ENCODE measurements at places on chromosomes 3 and 15. TPM values are rescaled to one million over a fixed set of nuclear protein-coding genes. Genes with fewer than 3 reads are reported as not detected.

DNA sequence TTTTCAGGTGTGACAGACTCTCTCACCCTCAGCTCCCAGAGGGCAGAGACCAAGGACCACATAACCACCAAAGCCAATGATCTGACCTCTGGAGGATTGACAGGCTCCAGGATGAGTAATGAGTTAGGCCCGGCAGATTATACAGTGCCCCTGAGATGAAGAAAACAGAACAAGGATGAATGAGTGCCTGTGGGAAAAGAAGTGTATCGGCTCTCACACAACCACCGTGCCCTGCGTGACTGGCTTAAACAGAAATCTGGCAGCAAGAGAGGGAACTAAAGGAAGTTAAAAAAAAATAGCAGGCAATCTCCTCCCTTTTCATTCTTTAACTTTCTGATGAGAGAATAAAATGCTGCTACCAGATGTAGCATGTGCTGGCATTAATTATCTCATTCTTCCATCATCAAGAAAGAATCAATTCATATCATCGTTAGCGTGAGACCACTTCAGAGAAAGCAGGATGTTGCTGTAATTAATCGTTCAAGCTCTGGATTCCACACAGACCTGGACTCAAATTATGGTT is 227.5 kb upstream of the COL8A1 start:
- H3K4me3 ChIP-seq: no peak overlapping the region
- no peaks in the 10 kb centered on the region for H3K27me3 ChIP-seq
- no peaks in the 10 kb centered on the region for H3K36me3 ChIP-seq
- no peak overlapping the region for H3K27ac ChIP-seq
- no peaks in the 10 kb centered on the region for H3K4me1 ChIP-seq
- DNase-seq: no peak

- peaks cover 14% of the 10 kb centered on the region for H3K4me1 ChIP-seq
- no peaks in the 10 kb centered on the region for H3K36me3 ChIP-seq
- peaks cover 13% of the 10 kb centered on the region for H3K27me3 ChIP-seq
- peak; percentile 69 for DNase-seq
- no peak overlapping the region for H3K27ac ChIP-seq
Measured at GRCh38 chr3:184523825-184524615, 37.6 kb upstream of the EPHB3 start.

DNA sequence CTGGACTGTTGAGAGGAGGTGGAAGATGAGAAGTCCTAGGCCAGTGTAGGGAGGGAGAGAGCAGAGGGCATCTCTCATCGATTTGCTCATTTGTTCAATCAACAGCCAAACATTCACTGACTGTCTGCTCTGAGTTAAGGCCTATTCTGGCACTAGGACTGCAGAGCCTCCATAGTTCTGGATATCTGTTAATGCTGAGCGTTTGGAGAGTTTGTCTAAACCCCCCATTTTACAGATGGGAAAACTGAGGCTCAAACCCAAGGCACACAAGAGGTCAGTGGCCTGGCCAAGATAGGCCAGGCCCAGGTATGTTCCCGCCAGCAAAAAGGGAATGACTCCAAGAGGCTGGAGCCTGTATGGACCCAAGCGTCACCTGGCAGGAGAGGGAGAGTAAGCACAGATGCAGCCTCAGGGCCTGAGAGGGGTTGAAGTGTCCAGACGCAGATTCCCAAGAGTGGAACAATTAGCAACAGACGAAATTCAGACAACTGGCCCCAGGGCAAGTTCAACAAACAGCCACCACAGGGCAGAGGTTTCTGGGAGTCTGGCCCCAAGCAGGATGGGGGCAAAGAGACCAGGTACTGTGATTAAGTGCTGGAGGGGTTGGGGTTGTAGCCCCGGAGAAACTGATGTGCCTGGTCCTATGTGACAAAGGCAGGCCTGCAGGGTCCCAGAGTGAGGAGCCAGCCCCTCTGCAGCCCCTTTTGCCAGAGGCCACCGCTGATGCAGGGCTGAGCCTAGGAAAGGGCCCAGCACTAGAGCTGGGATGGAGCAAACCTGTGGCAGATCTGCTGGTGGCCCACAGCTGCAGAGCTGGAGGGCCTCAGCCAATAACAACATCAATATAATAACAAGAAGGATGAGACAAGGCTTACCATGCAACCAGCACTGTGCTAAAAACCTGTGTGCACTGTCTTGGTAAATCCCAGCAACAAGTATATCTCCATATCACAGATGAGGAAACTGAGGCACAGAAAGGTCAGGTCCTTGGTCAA is 245.1 kb upstream of the TLE3 start:
- no peak overlapping the region for H3K27ac ChIP-seq
- DNase-seq: no peak
- no peak overlapping the region for H3K4me3 ChIP-seq
- H3K36me3 ChIP-seq: peaks cover 4% of the 10 kb centered on the region
- H3K27me3 ChIP-seq: no peaks in the 10 kb centered on the region

DNA sequence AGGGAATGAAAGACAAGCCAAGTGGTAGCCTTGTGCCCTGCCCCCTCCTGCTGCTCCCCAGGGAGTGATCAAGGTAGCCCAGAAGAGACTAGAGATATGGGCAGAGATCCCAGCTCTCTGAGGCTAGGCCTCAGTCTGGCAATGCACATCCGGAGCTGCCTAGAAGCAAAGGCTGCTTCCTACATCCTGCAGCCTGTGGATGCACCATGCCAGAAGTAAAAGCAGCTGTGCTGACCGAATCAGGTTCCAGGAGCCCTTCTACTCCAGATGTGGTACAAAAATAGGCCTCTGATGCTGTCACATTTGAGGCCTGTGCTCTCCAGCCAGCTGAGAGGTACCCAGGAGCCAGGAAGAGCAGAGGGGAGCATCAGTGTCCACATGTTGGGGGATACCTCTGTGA is 16.0 kb downstream of the TRAIP start:
- H3K27ac ChIP-seq: no peak overlapping the region
- H3K36me3 ChIP-seq: no peaks in the 10 kb centered on the region
- H3K4me1 ChIP-seq: no peaks in the 10 kb centered on the region
- no peak for DNase-seq
- no peaks in the 10 kb centered on the region for H3K27me3 ChIP-seq

- H3K4me3 ChIP-seq: no peak overlapping the region
- no peak for DNase-seq
- H3K27ac ChIP-seq: no peak overlapping the region
- H3K27me3 ChIP-seq: no peaks in the 10 kb centered on the region
- H3K36me3 ChIP-seq: no peaks in the 10 kb centered on the region
Measured at GRCh38 chr15:58081456-58081855, 15.9 kb upstream of the ALDH1A2 start.

DNA sequence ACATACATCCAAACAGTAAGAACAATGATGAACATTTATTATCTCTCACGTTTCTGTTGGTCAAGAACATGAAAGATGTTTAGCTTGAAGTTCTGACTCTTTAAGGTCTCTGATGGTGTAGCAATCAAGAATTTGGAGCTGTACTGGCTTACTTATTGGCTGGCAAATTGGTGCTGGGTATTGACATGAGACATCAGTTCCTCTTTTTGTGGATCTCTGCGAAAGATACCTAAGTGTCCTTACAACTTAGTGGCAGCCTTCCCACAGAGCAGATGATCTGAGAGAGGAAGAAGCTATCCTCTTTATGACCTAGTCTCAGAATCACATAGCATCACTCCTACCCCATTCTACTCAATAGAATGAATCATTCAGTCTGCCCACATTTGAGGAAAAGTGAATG is 309.8 kb upstream of the DCBLD2 start:
- no peaks in the 10 kb centered on the region for H3K36me3 ChIP-seq
- H3K4me3 ChIP-seq: no peak overlapping the region
- no peak for DNase-seq
- no peaks in the 10 kb centered on the region for H3K4me1 ChIP-seq
- no peaks in the 10 kb centered on the region for H3K27me3 ChIP-seq
- no peak overlapping the region for H3K27ac ChIP-seq

GRCh38 chr3:10380906-10381305 is 60.0 kb upstream of the SEC13 start:
- no peak overlapping the region for H3K27ac ChIP-seq
- peak; percentile 26 for DNase-seq
- no peaks in the 10 kb centered on the region for H3K4me1 ChIP-seq

DNA sequence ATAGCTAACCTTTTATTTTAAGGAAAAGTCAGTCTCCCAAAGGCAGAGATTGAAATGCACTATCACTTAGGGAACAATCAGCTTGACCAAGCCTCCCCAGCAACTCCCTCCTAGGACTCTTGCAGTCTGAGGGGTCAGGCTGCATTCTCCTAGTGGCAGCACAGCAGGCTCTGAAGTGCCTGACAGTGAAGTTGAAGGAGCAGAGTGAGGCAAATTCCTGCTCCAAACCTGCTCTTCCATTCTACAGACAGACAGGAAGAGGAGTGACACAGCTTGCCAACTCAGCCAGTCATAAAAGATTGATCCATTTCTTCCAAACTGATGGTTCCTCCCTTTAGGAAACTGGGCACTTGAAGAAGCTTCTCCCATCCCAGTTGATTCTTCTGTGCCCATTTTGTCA is 43.9 kb upstream of the SMAD3 start:
- no peak overlapping the region for H3K4me3 ChIP-seq
- no peak for DNase-seq
- peaks cover 28% of the 10 kb centered on the region for H3K4me1 ChIP-seq
- no peaks in the 10 kb centered on the region for H3K27me3 ChIP-seq
- no peaks in the 10 kb centered on the region for H3K36me3 ChIP-seq
- no peak overlapping the region for H3K27ac ChIP-seq

GRCh38 chr3:41690766-41691563 is 270.9 kb downstream of the ULK4 start:
- H3K36me3 ChIP-seq: peaks cover 7% of the 10 kb centered on the region
- no peak overlapping the region for H3K4me3 ChIP-seq
- DNase-seq: peak; percentile 45
- H3K4me1 ChIP-seq: peaks cover 13% of the 10 kb centered on the region

DNA sequence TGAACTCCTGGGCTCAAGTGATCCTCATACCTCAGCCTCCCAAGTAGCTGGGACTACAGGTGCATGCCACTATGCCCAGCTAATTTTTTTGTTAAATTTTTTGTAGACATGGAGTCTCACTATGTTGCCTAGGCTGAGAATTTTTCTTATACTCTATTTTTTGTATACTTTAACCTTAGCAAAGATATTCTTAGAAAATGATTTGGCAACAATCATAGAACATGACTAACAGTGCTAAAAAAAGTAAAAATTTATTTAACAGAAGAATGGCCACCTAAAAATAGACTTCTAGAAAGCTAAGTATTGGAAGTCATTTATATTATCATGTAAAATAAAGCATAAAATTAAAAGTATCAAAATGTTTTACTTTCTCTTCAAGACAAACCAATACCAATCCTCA is 322.3 kb downstream of the PLCL2 start:
- H3K27me3 ChIP-seq: no peaks in the 10 kb centered on the region
- H3K4me1 ChIP-seq: no peaks in the 10 kb centered on the region
- no peak overlapping the region for H3K4me3 ChIP-seq

DNA sequence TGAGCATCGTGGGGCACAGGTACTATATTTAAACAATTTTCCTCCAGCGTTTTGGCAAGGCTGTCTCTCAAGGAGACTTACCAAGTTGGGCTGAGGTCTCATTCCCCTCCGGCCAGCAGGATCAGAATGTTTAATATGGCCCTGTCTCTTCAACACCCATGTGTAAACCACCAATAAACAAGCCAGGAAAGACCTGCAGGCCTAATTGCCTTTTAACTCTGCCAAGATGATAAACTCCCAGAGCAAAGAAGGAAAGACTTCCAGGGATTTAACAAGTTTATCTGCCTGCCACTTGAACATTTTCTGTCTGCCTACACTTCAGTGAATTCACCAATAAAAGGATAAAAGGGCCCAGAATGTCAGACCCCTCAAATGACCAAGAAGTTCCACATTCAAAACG is 130.3 kb upstream of the WNT5A start:
- DNase-seq: no peak
- H3K27me3 ChIP-seq: no peaks in the 10 kb centered on the region
- H3K4me3 ChIP-seq: no peak overlapping the region
- no peaks in the 10 kb centered on the region for H3K36me3 ChIP-seq
- peaks cover 5% of the 10 kb centered on the region for H3K4me1 ChIP-seq
- no peak overlapping the region for H3K27ac ChIP-seq

DNA sequence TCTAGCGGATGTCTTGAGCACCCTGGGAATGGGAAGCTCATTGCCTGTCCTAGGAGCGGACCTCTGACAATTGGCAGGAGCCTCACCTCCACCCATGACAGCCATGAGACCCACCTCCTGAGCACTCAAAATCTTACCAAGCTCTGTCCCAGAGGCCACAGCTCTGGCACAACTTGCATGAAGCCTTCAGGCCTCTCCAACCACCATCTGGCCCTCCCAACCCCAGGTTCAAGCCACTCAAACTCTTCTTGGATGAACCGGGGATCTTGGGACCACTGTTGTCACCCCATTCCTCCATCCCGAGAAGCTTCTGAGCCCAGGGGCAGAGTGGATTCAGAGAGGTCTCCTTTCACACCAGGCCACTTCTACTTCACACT is 1.5 kb downstream of the VIPR1 start:
- H3K36me3 ChIP-seq: no peaks in the 10 kb centered on the region
- peaks cover 31% of the 10 kb centered on the region for H3K27me3 ChIP-seq
- no peak for DNase-seq
- no peak overlapping the region for H3K4me3 ChIP-seq
- peaks cover 6% of the 10 kb centered on the region for H3K4me1 ChIP-seq

DNA sequence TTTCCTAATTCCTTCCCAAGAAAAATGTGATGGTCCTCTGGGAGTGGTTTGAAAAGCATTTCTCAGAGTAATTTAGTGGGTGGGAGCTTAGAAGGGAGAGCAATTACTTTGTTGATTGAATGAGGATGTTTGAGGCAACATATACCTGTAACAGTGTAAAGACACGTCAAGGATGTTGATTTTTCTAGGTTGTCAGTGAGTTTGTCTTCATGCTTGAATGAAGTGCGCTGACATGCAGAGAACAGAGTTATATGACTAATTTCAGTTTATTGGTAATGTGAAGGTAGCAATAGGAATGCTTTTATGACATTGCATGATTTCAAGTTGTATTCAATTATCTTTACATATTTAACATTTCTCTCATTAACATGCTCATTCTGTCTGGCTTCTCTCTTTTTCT is 286.9 kb downstream of the NFKBIZ start:
- no peak for DNase-seq
- no peaks in the 10 kb centered on the region for H3K36me3 ChIP-seq
- no peak overlapping the region for H3K27ac ChIP-seq
- H3K27me3 ChIP-seq: no peaks in the 10 kb centered on the region
- peaks cover 23% of the 10 kb centered on the region for H3K4me1 ChIP-seq
- no peak overlapping the region for H3K4me3 ChIP-seq

GRCh38 chr3:44729384-44729910 is at the start of gene ZNF501:
ZNF501 (plus strand) TSS chr3:44729635; CDS start chr3:44734422, 4,787 bp downstream.
- H3K27ac ChIP-seq: no peak within 1 kb of the TSS
- no peaks in the 10 kb centered on the region for H3K36me3 ChIP-seq
- H3K27me3 ChIP-seq: no peaks in the 10 kb centered on the region
- no peak for DNase-seq

- H3K4me3 ChIP-seq: no peak overlapping the region
- no peak overlapping the region for H3K27ac ChIP-seq
- no peak for DNase-seq
- no peaks in the 10 kb centered on the region for H3K36me3 ChIP-seq
- no peaks in the 10 kb centered on the region for H3K4me1 ChIP-seq
- H3K27me3 ChIP-seq: no peaks in the 10 kb centered on the region
Measured at GRCh38 chr3:75342425-75342824, 321.7 kb upstream of the FRG2C start.

GRCh38 chr15:29208352-29208751 is 61.3 kb downstream of the NSMCE3 start:
- H3K27ac ChIP-seq: no peak overlapping the region
- no peaks in the 10 kb centered on the region for H3K4me1 ChIP-seq
- no peak overlapping the region for H3K4me3 ChIP-seq
- peaks cover 74% of the 10 kb centered on the region for H3K27me3 ChIP-seq
- no peak for DNase-seq

The CDHR4 gene
- total RNA-seq: 0.44 TPM

The ROPN1B gene
- total RNA-seq: not detected

The DUOX1 gene
- 16.9 TPM for total RNA-seq

The C3orf85 gene
- not detected for total RNA-seq

The GASK1A gene
- total RNA-seq: not detected

The SLC6A1 gene
- total RNA-seq: not detected

The AMOTL2 gene
- total RNA-seq: 137 TPM

The SELENOK gene
- total RNA-seq: 66.4 TPM

Measured in MCF 10A (cell line).